ENCODE measurements at places on chromosomes 7 and 10.

GRCh38 chr10:132354356-132355094 lies 22.5 kb downstream of the LRRC27 start:
- DNase-seq: no peak

- peak; percentile 91 for DNase-seq
These were observed 594.9 kb downstream of the INHBA start for GRCh38 chr7:41107938-41108448.

- DNase-seq: no peak
These were observed 7.0 kb downstream of the KCNK18 start for GRCh38 chr10:117204316-117204715.

DNA sequence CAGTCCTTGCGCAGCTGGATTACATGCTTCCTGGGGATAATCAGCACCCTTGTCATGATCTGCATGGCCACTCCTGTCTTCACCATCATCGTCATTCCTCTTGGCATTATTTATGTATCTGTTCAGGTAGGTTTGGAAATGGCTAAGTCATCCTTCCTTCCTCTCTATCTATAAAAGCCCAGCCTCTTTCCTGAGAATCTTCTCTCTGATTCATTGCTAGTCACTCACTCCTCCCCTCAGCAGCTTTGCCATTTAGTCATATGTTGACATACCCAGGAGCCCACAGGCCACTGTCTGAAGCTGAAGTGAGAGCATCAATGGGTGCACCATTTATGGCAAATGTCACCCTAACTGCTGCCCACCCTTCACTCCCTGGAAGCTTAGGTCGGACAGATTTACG lies 52.0 kb downstream of the ABCC2 start:
- peak; percentile 56 for DNase-seq

All from RPMI7951 (cell line).